ENCODE measurements at places on chromosomes 11 and 22.

GRCh38 chr11:12216041-12216451 is 105.7 kb downstream of the MICAL2 start:
- DNase-seq = no peak

GRCh38 chr11:77250881-77251640 is 50.4 kb downstream of the GDPD4 start:
- no peak for DNase-seq

- DNase-seq = no peak
These were observed 21.4 kb downstream of the XRRA1 start for GRCh38 chr11:74927496-74927895.

DNA sequence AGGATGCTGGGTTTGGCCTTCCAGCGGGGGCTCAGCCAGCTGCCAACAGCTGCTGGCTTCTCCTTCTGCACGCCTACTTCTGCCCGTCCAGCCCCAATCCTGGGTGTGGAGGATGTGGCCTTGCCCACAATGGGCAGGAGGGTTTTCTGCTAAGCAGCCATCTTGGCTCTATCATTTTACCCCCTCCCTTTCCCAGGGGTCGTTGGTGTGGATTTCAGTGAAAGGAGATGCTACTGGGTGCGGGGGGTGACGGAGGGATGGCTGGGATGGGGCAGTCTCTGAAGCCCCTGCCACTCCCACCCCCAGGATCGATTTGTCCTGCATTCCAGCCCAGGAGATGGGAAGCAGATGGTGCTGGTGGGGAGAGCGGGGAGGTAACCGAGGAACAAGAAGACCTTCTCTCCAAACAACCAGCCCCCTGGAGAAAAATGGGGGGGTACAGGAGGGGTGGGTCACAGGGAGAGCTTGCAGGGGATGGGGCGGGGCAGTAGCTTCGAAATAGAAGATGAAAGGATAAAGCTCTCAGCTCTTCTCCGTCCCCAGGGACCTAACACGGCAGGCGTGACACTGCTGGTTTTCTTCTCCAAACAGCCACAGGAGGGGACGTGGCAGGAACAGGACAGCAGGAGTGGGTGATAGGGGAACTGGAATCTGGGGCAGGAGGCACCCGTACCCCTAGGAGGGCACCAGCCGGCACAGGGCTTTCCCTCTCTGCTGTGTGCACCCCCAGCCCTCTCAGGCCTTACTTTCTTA is 68.9 kb downstream of the NECTIN1 start:
- DNase-seq = no peak

DNA sequence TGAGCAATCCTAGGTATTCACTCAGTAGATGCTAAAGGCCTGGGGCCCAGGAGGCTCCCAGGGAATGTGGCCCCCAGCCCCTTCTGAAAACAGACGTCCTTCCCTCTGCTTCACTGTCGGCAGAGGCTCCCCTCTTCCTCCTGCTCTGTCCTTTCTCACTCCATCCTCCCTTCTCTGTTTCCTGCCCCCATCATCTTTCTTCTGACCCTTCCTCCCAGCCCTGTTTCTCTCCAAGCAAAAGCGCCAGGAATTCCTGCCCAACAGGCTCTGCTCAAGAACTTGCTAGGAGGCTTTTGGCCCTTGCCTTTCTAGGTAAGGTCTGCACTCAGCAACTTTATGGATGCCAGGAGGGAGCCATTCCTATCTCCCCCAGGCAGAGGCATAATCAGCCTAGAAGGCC is 300.5 kb downstream of the NTM start:
- DNase-seq = no peak

GRCh38 chr22:27686534-27686933 is 115.0 kb downstream of the MN1 start:
- DNase-seq = no peak

- no peak for DNase-seq
These were observed 43.8 kb downstream of the TRIOBP start for GRCh38 chr22:37740455-37741311.

GRCh38 chr11:19821412-19821875 is 108.8 kb downstream of the NAV2 start:
- DNase-seq = no peak

DNA sequence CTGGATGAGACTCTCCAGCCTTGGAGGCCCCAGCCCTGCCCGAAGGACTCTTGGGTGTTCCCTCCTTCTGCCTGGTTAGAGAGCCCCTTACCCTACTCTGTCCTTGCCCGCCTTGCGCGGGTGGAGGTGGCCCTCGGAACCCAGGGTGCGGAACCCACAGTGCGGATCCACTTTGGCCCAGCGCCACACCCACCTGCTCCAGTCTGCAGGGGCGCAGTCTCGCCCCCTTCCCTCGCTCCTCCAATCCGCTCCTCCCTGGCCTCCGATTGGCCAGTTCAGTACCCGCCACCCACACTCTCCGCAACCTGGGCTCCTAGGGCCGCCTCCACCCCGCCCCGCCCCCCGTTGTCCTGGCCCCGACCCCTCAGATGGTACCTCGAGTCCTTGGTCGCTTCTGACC is 2.4 kb downstream of the CAPN1 start:
- peak; percentile 80 for DNase-seq

DNA sequence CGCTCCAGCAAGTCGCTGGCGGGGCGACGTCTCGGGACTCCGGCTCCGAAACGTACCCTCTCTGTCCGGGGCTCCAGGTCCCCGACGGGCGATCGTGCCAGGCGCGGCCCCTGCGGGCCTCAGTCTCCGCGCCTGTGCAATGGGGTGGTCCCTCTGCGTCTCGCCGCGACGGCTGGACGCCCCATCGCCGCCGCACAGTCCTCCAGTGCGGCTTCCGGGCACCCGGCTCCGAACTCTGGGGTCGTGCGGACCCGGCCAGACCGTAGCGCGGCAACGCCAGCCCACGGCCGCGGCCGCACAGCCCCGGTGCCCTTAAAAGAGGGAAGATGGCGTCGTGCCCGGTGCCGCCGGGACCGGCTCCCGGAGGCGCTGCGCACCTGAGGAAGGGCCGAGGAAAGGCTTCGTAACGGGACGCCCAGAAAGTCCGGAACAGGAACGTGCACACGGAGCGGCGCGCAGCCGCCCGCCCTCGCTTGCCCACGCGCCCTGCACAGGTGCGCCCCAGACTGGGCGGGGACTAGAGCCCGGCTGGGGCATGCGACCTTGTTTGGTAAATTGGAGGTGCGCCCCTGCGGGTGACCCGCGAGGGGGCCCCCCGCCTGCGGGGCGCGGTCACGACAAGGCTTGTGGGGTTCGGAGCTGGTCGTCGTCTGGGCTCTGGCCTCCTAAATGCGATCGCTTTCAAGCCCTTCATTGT is 525 bp downstream of the BIK start:
- peak; percentile 45 for DNase-seq

DNA sequence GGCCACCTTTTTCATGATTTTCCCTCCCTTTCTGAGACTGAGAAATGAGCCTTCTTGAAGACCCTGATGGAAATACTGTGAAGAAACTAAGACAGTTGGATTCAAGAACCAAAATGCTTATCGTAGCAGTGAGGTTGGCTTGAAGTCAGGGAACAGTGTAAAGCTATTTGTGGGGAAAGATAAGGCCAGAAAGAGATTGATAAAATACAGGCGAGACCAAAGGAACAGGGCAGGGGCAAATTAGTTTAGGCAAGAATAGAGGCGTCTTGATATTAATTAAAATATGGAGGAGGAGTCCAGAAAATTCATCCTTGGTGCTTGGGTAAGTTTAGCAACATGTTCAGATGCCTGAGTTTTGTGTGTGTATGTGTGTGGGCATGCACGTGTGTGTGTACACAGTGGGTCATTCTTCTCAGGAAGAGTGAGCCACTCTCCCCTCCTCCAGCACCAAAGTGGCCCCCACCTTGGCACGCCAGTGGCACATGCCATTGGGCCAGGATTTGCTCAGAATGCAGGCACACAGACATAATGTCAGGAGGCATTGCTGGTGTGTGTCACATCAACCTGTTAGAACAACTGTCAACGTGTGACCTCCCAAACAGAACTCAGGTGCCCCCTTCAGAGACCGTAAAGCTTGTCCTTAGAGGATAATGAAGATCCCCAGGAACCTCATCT is 3.9 kb upstream of the EHF start:
- DNase-seq = no peak

DNA sequence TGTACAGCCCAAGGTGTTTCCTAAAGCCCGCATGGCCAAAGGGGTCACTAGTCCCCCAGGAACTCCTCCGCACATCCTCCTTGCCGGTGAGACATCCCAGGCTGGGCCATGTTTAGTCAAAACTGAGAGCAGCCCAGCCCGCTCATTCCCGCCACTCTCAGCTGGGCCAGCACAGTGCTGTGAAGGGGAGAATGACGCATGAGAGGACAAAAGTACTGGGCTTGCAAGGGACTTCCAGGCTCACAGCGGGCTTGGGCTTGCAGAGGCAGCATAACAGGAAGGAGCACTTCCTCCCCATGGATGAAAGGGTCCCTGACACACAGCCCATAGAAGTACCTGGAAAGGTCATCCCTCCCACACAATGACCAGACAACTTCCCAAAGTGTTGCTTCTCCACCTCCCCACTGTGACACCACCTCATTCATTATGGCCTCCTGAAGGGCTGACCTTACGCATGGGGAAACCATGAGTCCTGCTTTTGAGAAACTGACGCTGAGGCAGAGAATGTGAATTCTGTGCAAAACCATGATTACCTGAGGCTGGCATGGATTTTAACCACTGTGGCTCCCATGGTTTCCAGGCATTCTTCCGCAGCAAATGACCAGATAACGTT is 19.1 kb downstream of the ETS1 start:
- DNase-seq = no peak

GRCh38 chr11:132042296-132042695 is 671.9 kb downstream of the NTM start:
- no peak for DNase-seq

DNA sequence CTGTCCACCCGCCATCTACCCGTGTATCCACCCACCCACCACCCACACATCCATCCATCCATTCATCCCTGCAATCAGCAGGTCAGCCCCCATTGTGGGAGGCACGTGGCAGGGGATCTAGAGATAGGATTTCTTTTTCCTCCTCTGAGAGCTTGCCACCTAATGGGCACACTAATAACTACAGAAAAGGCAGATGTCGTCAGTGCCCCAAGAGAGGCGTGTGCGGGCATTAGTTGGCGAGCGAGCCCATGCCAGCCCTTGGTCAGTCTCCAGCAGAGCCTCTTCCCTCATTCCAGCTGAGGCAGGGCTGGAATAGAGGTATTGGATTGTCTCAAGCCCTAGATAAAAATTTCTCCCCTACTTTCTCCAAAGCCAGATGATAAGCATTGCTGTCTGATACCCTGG is 9.7 kb downstream of the USP2 start:
- DNase-seq = no peak

DNA sequence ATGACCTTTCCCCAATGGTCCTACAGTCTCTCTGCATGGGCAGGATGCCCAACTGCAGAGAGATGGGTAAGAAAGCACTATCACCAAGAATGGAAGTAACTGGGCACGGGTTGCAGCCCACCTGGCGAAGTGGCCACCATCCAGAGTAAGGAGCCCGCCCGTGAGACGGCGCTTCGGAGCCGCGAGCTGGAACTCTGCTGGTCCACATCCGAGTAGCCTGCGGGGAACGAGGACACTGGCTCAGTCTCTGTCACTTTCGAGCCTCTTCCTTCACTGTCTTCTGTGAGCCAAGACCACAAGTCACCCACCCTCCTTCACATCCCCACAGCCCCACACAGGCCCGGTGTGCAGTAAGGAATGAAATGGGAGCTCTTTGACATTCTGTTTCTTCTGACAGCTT is 5.7 kb downstream of the SUN2 start:
- no peak for DNase-seq

- no peak for DNase-seq
These were observed 102.8 kb upstream of the NCAM1 start for GRCh38 chr11:112858289-112859023.

- DNase-seq = peak; percentile 35
These were observed 19.1 kb upstream of the OOSP1 start for GRCh38 chr11:59918987-59919589.

GRCh38 chr11:36131721-36132397 is 157.4 kb downstream of the COMMD9 start:
- peak; percentile 67 for DNase-seq

GRCh38 chr11:102386136-102386734 is 39.2 kb downstream of the BIRC2 start:
- DNase-seq = no peak

- no peak for DNase-seq
These were observed 95.5 kb upstream of the AMOTL1 start for GRCh38 chr11:94672636-94673035.

- peak; percentile 45 for DNase-seq
These were observed 76.1 kb downstream of the MED15 start for GRCh38 chr22:20583471-20583922.

- DNase-seq = peak; percentile 68
These were observed 17.5 kb downstream of the USP2 start for GRCh38 chr11:119363851-119364590.

GRCh38 chr11:22829231-22830081 is at the start of gene SVIP:
Gene SVIP (minus strand): TSS chr11:22829801. CDS start chr11:22829748, 53 bp downstream.
- peak; percentile 98 for DNase-seq

DNA sequence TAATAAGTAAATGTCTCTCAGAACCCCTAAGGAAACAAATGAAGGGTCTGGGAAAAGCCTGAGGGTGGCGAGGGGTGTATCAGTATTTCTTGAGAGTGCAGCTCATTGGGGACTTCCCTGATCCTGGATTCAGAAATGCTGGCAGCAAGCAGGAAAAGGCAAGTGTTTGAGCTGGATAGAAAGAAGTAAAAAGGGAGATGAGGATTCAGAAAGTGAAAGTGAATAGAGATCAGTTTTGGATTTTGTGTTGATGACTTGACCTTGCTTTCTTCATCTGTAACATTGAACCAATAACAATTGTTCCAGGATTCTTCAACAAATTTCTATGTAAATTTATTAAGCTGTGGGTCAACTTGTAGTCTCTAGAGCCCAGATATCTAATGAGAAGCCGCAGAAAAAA is 66.9 kb upstream of the CTSC start:
- no peak for DNase-seq

GRCh38 chr11:59865031-59865430 is 1.3 kb downstream of the TCN1 start:
- DNase-seq = no peak

- DNase-seq = no peak
These were observed 632 bp upstream of the CCDC34 start for GRCh38 chr11:27363576-27364117.
